ENCODE measurements at places on chromosomes 5 and 9. TPM values are rescaled to one million over a fixed set of nuclear protein-coding genes. Genes with fewer than 3 reads are reported as not detected.

The PCDHGA1 gene
- 0.09 TPM for total RNA-seq

- H3K27me3 ChIP-seq: no peaks in the 10 kb centered on the region
- no peaks in the 10 kb centered on the region for H3K36me3 ChIP-seq
- no peak for DNase-seq
- no peak overlapping the region for H3K4me3 ChIP-seq
Measured at GRCh38 chr5:100539519-100539918, 4.3 kb downstream of the FAM174A start.

The OTULINL gene
- total RNA-seq: 14.9 TPM

DNA sequence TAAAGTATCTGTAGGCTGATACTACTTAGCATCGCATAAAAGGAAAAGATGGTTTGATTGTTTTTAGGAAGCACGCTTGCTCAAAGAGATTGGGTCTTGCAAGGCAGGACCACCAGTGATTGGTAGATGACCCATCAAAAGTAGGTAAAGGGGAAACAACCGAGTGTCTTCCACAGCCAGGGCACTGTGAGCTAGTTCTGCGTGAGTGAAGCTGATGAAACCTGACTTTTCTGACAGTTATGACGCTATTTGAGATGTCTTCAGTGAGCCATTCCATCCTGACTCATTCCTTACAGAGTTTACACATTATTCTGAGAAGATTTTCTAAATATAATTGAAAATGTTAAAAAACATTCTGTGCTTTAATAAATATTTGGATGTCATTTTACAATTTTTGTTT lies 49.7 kb downstream of the BASP1 start:
- H3K4me1 ChIP-seq: peaks cover 2% of the 10 kb centered on the region
- no peak overlapping the region for H3K27ac ChIP-seq
- no peak overlapping the region for H3K4me3 ChIP-seq
- H3K36me3 ChIP-seq: no peaks in the 10 kb centered on the region
- no peak for DNase-seq

DNA sequence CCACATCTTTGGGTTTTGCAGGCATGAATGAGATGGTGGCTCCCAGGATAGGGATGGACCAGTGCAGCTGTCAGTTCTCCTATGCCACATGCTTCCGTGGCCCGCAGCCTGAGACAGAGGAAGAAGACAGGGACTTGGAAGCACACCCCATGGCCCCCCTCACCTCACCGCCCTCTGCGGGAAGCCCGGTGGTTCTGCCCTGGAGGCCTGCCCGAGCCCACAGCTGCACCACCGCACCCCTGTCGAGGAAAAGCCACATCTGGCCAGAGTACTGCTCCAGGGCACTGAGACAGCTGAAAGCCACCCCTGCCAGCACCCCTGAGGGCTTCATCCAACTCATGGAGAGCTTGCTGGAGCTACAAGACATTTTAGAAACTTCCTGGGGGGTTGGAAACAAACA lies 7.6 kb upstream of the TRMT10B start:
- no peak overlapping the region for H3K27ac ChIP-seq
- H3K4me1 ChIP-seq: no peaks in the 10 kb centered on the region
- no peaks in the 10 kb centered on the region for H3K36me3 ChIP-seq
- DNase-seq: no peak
- H3K4me3 ChIP-seq: no peak overlapping the region

DNA sequence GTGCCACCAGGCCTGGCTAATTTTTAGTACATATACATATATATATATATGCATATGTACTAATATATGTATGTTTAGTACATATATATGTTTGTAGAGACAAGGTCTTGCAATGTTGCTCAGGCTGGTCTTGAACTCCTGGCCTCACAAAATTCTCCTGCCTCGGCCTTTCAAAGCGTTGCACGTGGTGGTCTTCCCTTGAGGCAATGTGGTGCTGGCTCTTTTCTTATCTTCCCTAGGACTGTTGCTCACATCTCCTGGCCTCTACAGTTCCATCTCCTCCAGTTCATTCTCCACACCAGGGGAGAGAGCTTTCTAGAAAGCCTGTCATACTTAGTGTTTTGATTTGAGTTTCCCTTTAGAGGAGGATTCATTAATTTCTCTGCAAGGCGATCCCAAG lies 28.9 kb upstream of the TGFBR1 start:
- no peak overlapping the region for H3K4me3 ChIP-seq
- peak overlapping the region; percentile 22 for H3K27ac ChIP-seq
- no peaks in the 10 kb centered on the region for H3K27me3 ChIP-seq
- H3K36me3 ChIP-seq: no peaks in the 10 kb centered on the region
- peaks cover 11% of the 10 kb centered on the region for H3K4me1 ChIP-seq

GRCh38 chr9:112864403-112864802 lies 26.3 kb downstream of the SLC46A2 start:
- H3K36me3 ChIP-seq: no peaks in the 10 kb centered on the region
- no peak overlapping the region for H3K4me3 ChIP-seq
- H3K27me3 ChIP-seq: no peaks in the 10 kb centered on the region
- DNase-seq: no peak
- peaks cover 32% of the 10 kb centered on the region for H3K4me1 ChIP-seq

The KDM4C gene
- 36.2 TPM for total RNA-seq

DNA sequence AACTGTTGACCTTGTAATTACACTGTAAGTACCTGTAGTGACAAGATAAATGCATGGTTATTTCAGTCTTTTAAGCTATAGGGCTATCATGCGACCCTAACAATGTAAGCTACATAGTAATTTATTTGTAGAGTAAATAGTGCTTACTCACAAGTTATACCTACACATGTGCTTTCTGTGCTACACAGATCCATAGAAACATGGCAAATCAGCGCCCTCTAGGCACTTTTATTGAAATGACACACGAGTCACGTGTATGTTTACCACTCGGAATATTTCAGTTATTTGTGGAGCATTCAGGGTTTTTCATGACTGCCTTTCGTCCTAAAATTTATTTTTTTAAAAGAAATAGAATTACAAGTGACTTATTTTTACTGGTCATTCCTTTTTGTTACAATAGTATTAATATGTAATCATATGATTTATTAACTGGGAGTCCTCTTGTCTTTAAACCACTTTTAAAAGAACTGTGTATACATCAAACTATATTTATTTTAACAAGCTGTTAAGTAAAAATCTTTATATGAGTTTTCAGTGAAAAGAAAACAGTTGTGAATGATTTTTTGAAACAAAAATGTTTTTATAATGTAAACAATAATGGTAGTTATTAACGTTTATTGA lies 1242.3 kb upstream of the WWC1 start:
- H3K36me3 ChIP-seq: no peaks in the 10 kb centered on the region
- H3K27ac ChIP-seq: no peak overlapping the region
- DNase-seq: no peak
- H3K4me1 ChIP-seq: no peaks in the 10 kb centered on the region
- H3K27me3 ChIP-seq: no peaks in the 10 kb centered on the region

DNA sequence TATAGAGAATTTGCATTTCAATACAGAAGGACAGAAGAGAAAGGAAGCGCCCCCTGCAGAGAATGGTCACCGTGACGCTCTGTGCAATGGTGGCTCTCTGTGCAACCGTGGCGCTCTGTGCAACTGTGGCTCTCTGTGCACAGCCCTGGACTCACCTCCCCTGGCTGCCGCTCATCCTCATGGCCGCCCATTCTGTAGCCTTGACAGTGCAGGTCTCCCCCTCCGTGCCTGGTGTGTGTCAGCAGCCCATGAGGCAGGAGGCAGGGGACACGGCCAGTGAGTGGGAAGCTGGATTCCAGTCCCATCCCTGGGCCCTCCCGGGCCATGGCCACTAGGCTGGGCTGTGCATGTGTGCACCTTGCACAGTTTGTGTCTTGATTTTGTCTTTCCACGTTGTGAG lies 12.0 kb downstream of the EXOC3 start:
- no peak overlapping the region for H3K27ac ChIP-seq
- peaks cover 75% of the 10 kb centered on the region for H3K36me3 ChIP-seq
- no peak overlapping the region for H3K4me3 ChIP-seq
- DNase-seq: no peak
- no peaks in the 10 kb centered on the region for H3K4me1 ChIP-seq

The GFI1B gene
- total RNA-seq: 0.61 TPM

- H3K4me3 ChIP-seq: no peak overlapping the region
- no peak for DNase-seq
- H3K27ac ChIP-seq: no peak overlapping the region
- H3K36me3 ChIP-seq: no peaks in the 10 kb centered on the region
Measured at GRCh38 chr9:17862629-17863028, 283.8 kb downstream of the SH3GL2 start.

The ZNF879 gene
- total RNA-seq: 5.9 TPM

DNA sequence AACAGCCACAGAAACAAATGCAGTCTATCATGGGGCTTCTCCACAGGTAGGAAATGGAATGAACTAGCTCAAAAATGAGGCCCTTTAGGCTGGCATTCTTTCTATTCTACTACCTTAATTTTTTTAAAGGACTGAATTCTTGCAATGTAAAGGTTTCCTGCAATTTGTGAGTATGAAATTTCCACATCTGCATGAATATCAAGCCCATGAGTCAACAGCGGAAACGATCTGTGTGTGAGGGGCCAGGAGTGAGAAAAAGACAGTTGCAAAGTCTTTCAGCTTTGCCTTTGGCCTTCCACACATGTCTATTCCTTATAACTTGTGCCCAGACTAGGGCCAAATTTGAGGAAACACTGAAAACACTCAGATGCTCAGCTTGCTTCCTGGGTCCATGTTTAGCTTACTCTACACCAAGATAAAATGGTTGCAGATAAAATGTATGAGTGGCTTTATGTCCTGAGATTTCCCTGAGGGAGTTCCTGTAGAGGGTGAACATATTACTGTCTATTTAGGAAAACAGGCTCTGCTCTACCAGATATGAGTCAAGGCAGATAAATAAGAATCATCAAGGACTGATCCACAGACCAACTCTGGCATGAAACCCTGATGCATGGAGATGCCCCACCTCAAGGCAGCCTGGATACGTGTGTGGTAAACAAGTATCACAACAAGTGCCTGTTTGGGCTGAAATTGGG lies 46.5 kb downstream of the RETREG1 start:
- no peaks in the 10 kb centered on the region for H3K36me3 ChIP-seq
- no peaks in the 10 kb centered on the region for H3K27me3 ChIP-seq
- H3K27ac ChIP-seq: no peak overlapping the region
- no peak for DNase-seq
- H3K4me3 ChIP-seq: no peak overlapping the region
- no peaks in the 10 kb centered on the region for H3K4me1 ChIP-seq

The GBGT1 gene
- 3.0 TPM for total RNA-seq

The TMEM252 gene
- total RNA-seq: not detected

GRCh38 chr5:195401-196160 lies 4.3 kb downstream of the LRRC14B start:
- H3K27me3 ChIP-seq: peaks cover 2% of the 10 kb centered on the region

- no peaks in the 10 kb centered on the region for H3K36me3 ChIP-seq
- H3K27ac ChIP-seq: no peak overlapping the region
- no peak overlapping the region for H3K4me3 ChIP-seq
- peaks cover 13% of the 10 kb centered on the region for H3K4me1 ChIP-seq
- no peaks in the 10 kb centered on the region for H3K27me3 ChIP-seq
- DNase-seq: no peak
Measured at GRCh38 chr5:67178085-67178484, 18.5 kb downstream of the CD180 start.
